BJ (cell line): ENCODE measurements at places on chromosomes 7 and 10.
A peak's percentile ranks its signal among the peaks of the same experiment; 100 is the strongest.

DNA sequence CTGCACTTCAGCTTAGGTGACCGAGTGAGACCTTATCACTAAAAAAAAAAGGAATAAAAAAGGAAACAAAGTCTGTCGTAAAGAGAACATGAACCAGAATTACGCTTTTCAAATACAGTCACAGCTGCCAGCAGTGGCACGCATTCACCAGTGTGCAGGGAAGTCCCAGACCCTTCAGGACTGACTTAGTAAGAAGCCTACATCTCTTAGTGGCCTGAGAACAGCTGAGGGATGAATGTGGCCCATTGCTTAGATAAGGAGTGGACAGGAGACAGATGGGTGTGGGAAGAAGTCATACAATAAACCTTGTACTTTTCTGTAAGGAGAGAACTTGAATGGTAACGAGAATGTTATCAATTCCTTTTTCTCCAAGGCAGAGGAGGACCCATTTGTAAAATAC, 178.5 kb downstream of the JCAD start:
- no peak for DNase-seq

DNA sequence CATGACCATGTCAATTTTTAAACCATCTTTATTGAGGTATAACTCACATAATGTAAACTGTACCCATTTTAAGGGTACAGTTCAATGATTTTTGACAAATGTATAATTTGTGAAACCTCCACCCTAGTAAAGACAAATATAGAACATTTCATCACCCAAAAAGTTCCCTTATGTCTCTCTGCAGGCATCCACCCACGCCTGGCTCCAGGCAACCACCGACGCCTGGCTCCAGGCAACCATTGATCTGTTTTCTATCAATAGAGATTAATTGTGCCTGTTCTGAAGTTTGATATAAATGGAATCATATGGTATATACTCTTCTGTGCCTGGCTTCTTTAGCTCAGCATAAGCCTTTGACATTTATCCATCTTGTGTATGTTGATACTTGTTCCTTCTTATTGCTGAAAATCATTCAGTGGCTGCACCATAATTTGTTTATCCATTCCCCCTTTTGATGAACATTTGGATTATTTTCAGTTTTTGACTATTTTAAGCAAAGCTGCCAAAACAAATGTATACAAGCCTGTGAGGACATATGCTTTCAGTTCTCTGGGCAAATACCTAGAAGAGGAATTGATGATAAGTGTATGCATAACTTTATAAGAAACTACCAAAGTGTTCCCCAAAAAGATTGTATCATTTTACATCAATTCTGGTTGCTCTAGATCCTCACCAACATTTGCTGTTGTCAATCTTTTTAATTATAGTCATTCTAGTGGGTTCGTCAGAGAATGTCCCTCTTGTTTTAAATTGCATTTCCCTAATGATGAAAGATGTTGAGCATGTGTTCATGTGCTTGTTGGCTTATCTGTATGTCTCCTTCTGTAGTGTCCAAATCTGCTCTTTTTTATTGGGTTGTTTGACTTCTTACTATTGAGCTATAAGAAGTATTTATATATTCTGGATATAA, 55.7 kb upstream of the HECTD2 start:
- no peak for DNase-seq

DNA sequence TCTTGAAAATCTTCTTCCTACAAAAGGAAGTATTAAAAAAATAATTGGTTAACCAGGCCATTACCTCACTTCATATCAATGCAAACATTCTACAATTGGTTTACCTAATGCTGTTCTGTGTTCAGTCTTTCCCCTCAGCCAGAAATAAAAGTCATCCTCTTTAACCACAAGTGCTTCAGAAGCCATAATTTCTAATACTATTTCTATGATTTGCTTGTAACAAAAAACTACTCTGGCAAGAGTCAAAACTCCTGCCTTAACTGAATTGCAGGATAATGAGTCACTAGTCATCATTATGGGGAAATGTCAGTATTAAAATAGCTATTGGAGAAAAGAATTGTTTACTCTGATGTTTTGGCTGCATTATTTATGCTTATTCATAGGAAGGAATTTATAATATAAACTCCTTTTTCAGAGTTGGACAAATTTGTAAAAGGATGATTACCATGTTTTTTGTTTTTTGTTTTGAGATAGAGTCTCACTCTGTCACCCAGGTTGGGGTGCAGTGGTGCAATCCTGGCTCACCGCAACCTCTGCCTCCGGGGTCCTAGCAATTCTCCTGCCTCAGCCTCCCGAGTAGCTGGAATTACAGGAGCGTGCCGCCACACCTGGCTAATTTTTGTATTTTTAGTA, 55.5 kb upstream of the ODAD2 start:
- peak; percentile 99 for DNase-seq

GRCh38 chr7:47954231-47954911, 6.1 kb upstream of the PKD1L1 start:
- DNase-seq: no peak

DNA sequence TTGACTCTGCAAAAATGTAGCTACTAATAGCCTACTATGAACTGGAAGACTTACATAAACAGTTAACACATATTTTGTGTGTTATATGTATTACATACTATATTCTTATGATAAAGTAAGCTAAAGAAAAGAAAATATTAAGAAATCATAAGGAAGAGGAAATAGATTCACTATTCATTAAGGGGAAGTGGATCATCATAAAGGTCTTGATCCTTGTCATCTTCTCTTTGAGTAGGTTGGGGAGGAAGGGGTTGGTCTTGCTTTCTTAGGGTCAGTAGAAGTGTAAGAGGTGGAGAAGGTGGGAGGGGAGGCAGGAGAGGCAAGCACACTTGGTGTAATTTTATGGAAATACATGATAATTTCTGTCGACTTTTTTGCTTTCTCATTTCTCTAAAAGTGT, 81.3 kb downstream of the NAMPT start:
- DNase-seq: no peak

- no peak for DNase-seq
Measured at GRCh38 chr10:31083765-31084184, 52.1 kb upstream of the ZNF438 start.

DNA sequence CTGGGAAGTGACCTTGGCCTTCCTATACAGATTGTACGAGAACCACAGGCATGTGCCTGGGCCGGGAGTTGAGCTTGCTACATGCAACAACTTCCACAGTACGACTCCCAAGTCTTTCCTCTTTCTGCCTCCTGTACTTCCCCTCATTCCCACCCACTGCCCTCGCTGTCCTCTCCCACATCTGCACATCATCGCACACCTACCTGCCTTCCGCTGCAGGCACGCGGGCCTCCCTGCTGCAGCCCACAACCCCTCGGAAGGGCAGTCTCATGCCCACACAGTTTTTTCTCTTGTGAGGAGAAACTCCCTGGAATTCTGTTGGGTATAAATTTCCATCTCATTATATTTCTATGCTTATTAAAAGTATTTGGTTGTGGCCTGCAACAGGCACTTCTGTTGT, 117.2 kb downstream of the ACTR3B start:
- no peak for DNase-seq

- DNase-seq: no peak
Measured at GRCh38 chr10:716821-717220, 27.4 kb upstream of the DIP2C start.

- DNase-seq: no peak
Measured at GRCh38 chr10:108631332-108631731, 1292.0 kb downstream of the XPNPEP1 start.

GRCh38 chr10:7210516-7210915, 200.3 kb downstream of the SFMBT2 start:
- DNase-seq: no peak

- peak; percentile 77 for DNase-seq
Measured at GRCh38 chr10:92972066-92972870, 88.3 kb upstream of the CYP26C1 start.
